Right ventricle myocardium inferior (tissue), 1 donor: ENCODE measurements at places on chromosomes 11 and 22. TPM values are rescaled to one million over a fixed set of nuclear protein-coding genes. Genes with fewer than 3 reads are reported as not detected.

TEAD1 gene
- total RNA-seq = 126 TPM

- peak; percentile 11 for DNase-seq
Measured at GRCh38 chr22:19877626-19878339, 23.1 kb upstream of the GNB1L start.

RTCB gene
- total RNA-seq = 37.6 TPM

DNA sequence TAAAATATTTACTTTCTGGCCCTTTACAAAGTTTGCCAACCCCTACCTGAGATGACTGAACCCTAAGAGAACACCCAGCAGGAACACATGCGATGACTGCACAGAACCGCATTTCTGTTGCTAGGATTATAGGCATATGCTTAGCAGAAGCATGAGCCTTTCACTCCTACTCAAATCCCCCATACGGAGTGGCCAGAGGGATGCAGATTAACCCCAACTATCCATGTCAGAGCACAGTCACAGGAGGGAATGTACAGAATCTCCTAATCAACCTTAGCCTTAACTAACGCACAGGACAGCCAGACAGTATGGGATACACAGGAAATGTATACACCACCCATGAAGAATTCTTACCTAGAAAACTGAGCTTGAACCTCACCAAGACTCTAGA lies 6.2 kb downstream of the HPS4 start:
- DNase-seq = no peak

DNA sequence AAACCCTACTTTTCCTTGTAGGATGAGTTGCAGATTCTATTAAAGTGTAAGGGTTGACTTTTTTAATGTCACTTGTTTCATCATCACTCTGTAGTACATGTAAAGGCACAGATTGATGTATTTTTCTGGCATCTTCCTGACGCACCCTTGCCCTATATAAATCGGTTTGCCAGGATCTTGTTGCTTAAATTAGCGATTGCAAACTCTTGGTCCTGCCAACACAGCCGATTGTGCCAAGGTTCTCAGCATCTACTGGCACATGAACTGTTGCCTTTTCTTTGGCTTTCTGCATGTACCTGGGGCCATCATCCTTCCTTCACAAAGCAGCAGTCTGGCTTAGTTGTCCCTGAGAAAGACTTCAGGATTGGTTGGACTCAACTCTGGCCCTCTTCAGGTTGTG lies 7.5 kb upstream of the LIN7C start:
- DNase-seq = no peak

GRCh38 chr22:48901324-48901723 lies 926.3 kb downstream of the BRD1 start:
- no peak for DNase-seq

DNA sequence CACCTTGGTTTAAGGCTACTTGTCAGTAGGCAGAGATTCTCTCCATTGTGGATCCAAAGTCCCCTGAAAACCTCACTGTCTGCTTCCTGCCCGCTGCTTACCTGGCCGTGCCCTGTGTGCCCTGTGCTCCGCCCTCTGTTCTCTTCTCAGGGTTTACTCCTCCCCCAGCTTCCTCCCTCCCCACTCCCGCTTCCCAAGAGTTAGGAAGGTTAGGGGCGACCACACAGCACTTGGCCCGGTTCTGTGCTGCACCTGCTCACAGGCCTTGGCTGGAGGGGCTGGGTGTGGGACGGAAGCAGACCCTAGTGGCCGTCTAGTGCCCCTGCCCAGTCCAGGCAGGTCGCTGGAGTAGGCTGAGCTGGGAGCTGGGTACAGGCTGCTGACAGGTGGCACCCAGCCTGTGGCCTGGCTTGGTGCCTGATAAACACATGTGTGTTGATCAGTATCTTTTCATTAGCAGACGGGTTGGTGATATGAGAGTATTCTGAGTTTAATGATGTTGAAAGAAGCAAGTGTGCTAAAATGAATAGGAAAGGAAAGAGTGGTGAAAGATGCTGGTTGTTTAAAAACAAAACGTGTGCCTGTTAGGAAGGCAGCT lies 40.5 kb downstream of the GRAMD4 start:
- DNase-seq = no peak
